ENCODE measurements at places on chromosomes 12 and 14.

GRCh38 chr12:105822131-105823105 is 316.3 kb downstream of the NUAK1 start:
- DNase-seq = no peak

DNA sequence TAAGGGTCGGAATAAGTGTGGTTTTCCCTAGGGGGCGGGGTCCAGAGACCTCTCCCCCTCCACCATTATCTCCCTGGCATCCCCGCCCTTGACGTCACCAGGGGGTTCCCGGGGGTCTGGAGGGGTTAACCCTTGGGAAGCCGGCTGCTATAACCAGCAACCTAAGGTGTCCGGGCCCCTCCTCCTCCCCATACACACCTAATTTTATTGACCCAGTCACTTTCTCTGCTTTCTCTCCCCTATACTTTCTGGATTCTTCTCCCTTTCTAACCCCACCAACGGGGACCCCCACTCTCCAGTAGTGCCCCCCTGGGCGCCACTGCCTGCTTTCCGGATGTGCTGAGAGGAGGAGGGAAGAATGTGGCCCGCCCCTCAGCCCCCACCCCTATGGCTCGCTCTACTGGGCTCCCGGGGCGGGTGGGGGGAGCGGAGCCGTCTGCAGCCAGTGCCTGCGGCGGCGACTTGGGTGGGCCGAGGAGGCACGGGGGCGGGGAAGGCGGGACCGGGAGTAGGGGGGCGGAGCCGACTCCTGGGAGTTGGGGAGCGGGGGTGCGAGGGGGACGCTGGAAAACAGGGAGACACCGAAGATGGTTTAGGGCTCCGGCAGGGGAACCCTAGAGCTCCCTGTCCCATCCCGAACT is 1.8 kb downstream of the GLI1 start:
- no peak for DNase-seq

GRCh38 chr12:107736914-107737313 is 24.0 kb downstream of the PRDM4 start:
- DNase-seq = no peak

DNA sequence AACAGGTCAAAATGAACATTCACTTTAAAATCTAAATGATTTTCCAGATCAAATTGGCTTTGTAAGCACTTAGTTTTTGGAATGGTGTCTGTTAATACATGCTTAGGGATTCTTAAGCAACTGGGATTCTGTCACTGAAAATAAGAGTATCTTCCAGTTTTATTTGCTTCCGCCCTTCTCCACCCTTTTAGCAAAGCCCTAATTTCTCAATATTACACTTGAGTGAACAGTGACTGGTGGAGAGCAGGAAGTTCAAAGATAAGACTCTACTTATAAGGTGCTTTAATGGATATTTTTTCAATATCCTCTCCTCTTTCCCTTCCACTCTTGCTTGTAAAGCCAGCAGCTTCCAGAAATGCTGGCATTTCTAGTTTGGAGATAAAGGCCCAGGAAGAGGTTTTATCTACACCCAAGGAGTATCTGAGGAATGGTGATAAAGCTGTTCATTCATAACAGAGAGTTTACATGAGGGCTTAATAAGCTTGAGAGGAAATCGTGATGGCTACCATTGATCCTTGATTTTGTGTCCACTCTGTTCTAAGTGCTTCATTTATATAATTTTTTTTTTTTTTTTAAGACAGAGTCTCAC is 265.9 kb upstream of the PRICKLE1 start:
- no peak for DNase-seq

- no peak for DNase-seq
Measured at GRCh38 chr14:68561531-68562007, 231.3 kb downstream of the ZFP36L1 start.

GRCh38 chr12:49545815-49546214 is 7.0 kb downstream of the KCNH3 start:
- no peak for DNase-seq

- DNase-seq = no peak
Measured at GRCh38 chr14:92546347-92547053, 32.9 kb downstream of the RIN3 start.

- no peak for DNase-seq
Measured at GRCh38 chr12:113378291-113378690, 19.9 kb downstream of the PLBD2 start.

DNA sequence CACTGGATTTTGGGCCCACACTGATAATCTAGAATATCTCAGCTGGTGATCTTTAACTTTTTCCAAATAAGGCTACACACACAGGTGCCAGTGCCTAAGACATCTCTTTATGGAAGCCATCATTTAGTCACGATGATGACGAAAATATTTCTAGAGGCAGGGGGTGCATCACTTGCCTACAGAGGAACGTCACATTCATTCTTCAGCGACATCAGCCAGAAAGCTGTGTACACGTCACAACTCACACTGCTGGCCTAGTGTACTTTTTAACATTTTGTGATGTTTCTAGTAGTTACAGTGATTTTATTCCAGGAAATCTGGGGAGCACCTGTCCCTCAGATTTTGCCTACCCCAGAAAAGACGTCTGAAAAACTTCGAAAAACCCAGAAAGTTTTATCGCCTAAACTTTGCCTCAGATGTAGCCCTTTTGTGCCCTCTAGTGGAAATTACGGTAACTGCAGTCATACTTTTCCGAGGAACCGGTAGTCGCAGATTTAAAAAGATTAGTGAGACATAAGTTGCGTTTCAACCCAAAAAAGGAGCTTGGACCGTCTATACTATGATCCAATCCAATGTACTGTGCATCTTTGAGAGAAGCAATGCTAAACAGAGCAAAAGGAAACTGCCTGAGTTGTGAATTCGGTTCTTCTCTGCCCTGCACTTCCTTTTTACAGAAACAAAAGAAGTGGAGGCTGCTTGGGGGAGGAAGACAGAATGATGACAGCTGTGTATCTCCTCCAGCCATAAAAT is 64.3 kb upstream of the STON2 start:
- peak; percentile 47 for DNase-seq

DNA sequence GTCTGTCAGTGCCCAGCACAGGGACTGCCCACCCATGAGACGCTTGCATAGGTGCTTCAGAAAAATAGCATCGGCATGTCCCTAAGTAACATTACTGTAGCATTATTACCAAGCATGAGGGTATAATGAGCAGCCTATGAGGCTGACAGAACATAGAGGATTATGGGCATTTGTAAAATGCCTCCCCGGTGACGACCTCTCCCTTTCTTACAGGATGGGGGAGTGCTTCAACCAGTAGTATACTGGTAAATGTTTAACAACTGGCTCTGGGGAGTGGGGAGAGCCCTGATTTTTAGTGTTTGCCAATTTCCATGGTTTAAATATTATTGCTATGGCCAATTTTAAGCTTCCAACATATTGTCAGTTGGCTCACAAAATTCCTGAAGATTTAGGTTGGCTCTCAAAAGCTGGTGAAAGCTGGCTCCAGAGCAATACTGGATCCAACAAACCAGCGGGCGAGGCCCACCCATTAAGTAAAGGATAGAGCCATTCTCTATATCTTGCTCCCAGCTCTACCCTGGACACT is 104.5 kb downstream of the ETNK1 start:
- no peak for DNase-seq

DNA sequence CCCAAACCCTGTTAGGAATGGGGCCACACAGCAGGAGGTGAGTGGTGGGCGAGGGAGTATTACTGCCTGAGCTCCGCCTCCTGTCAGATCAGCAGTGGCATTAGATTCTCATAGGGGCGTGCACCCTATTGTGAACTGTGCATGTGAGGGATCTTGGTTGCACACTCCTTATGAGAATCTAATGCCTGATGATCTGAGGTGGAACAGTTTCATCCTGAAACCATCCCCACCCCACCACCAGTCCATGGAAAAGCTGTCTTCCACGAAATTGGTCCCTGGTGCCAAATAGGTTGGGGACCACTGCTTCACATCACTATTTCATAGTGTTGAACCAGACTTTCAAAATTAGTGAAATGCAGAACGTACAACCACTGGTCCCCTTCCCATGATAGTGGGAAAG is 57.9 kb upstream of the BICD1 start:
- DNase-seq = no peak

DNA sequence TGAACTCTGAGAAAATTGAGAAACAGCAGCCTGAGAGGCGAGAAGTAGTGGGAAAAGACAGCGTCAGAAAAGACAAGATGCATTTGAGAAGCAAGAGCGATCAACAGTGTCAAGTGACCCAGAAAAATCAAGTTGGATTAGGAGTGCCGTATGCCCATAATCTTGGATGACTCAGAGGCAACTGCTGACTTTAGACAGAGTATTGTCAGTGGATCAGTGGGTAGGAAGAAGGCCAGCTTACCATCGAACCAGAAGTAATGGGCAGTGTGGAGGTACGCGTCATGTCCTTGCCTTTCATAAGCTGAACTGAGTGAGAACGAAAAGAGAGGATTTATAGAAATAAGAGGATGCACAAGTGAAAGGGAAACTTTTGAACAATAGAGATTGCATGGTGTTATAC is 151.0 kb upstream of the NAV3 start:
- no peak for DNase-seq

DNA sequence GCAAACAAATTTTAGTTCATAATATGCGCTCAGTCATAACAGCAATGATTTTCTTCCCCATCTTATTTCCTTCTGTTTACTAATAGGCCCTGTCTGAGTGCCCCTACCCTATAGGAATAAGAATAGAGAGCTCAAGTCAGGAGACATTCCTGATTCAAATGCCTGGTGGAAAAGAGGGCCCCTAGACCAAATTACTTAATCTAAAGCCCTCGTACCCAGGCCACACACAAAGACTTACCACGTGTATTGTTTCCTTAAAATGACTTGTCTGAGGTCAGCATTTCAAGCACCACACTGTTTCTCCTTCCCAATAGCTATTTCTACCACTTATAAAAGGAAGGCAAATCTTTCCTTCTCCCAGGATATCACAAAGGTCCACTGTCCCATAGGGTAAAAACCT is 314.9 kb upstream of the TMTC1 start:
- DNase-seq = no peak

GRCh38 chr12:24349051-24349799 is 399.8 kb upstream of the SOX5 start:
- no peak for DNase-seq

GRCh38 chr14:50758305-50758704 is 72.7 kb downstream of the NIN start:
- DNase-seq = no peak

DNA sequence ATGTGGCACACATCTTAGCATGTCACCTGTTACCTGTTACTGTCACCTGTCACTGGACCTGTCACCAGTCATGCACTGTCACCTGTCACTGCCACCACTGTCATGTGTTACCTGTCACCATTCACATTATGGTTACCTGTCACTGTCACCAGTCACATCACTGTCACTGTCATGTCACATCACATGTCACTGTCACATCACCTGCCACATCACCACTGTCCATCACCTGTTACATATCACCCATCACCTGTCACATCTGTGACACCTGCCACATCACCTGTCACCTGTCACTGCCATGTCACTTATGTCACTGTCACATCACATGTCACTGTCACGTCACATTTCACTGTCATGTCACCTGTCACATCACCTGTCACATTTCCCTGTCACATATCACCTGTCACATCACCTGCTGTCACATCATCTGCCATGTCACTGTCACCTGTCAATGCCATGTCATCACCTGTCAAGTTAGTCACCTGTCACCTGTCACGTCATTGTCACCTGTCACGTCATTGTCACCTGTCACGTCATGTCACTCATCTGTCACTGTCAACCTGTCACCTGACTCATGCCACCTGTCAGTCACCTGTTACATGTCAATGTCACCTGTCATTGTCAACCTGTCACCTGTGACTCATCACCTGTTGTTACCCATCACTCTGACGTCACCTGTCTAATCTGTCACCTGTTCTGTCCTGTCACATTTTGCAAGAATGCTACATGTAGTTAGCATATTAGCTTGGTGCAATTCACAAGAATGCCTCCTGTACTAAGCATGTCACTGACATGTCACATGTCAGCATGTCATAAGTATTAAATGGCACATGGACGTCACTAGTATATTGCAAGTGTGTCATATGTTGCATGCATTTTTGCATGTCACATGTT is 29.0 kb upstream of the TESC start:
- DNase-seq = no peak

- DNase-seq = no peak
Measured at GRCh38 chr14:73998726-73999125, 20.4 kb downstream of the ENTPD5 start.

GRCh38 chr12:99343960-99344359 is 303.6 kb upstream of the GARIN6 start:
- DNase-seq = no peak

GRCh38 chr14:77674931-77675330 is 32.9 kb downstream of the ALKBH1 start:
- no peak for DNase-seq

DNA sequence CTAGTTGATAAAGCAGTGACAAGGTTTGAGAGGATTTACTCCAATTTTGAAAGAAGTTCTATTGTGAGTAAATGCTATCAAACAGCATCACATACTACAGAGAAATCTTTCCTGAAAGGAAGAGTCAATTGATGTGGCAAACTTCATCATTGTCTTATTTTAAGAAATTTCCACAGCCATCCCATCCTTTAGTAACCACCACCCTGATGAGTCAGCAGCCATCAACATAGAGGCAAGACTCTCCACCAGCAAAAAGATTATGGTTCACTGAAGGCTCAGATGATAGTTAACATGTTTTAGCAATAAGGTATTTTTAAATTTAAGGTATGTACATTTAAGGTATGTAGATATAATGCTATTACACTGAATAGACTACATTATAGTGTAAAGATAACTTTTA is 122.1 kb upstream of the ARHGAP5 start:
- DNase-seq = no peak

GRCh38 chr14:61518403-61518802 is 176.9 kb upstream of the HIF1A start:
- DNase-seq = no peak

GRCh38 chr14:58690801-58691516 is 53.2 kb downstream of the DACT1 start:
- DNase-seq = no peak

DNA sequence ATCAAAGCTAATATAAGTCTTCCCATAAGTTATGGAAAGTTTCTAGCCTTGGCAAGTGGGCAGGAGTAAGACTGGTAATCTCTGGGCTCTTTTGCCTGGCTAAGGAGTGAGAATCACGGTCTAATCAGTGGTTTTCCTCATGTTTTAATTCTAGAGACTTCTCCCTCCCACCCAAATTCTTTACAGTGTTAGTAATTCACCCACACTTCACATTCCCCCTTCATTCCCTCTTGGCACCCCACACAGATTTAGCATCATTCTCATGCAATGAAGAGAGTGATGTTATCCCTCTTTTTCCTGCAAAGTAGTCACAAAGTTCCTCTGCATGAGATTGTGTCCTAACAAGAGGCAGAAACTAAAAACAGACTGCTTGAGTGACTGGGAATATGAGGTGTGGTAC is 28.6 kb upstream of the CACNA2D4 start:
- no peak for DNase-seq

Data from effector CD4-positive, alpha-beta T cell (primary cell).